ENCODE measurements at places on chromosomes 2 and 18.

- DNase-seq, result no peak
Observed at GRCh38 chr2:233638836-233639235, 2.6 kb downstream of the UGT1A10 start.

DNA sequence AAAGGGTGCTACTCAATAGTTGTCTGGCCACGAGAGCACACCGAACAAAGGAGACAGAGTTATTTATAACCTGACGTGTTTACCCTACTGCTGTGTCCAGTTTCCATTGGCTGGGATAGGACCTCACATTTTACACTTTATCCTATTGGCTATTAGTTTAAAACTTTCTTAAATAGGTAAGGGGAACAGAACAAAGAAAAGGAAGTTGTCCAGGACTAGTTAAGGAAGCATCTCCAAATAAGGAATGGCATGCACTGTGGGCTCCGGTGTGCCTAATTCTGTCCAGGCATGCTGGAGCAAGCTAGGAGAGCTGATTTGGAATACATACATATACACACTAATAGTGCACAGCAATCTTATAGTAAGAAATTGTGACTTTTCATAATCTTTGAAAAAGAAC lies 72.2 kb downstream of the CAB39 start:
- no peak for DNase-seq

DNA sequence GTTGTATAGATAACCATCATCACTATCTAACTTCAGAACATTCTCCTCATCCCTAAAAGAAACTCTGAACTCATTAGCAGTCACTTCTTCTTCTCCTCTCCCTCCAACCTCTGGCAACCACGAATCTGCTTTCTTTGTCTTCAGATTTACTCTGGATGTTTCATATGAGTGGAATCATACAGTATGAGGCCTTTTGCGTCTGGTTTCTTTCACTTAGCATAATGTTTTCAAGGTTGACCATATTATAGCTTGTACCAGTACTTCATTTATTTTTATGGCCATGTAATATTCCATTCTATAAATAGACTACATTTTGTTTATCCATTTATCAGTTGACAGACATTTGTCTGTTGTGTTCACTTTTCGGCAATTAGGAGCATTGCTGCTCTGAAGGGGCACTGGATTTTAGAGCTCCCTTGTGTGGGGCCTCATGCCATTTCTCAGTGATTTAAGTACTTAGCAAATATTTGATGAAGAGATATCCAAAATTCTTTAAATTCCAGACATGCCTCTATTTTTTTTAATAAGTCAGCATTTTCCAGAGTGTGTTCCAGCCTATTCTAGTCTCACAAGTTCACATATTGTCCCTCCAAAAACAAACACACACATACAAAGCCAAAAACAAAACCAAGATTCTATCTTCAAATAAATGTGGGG lies 22.5 kb upstream of the MAP3K20 start:
- DNase-seq, result no peak

- no peak for DNase-seq
Observed at GRCh38 chr2:64632835-64633819, 20.6 kb downstream of the SERTAD2 start.

DNA sequence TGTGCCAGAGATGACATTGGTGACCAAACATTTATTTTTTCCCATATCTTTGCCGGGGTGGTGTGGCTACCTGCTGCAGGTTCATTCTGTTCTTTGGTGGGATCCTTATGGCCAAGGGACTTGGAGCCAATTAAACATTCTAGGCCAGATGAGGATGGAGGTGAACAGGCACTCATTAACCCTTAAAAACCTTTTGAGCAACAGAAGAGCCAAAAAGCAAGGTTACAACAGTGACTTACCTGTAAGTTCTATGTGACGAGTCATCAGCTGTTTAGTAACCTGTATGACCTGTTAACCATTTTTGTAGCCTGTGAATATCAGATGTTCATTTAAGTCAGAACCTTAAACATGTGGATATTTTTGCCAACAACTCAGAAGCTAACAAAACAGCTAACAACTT lies 105.6 kb downstream of the XRCC5 start:
- DNase-seq, result no peak
